ENCODE measurements at places on chromosomes 13 and 19.

DNA sequence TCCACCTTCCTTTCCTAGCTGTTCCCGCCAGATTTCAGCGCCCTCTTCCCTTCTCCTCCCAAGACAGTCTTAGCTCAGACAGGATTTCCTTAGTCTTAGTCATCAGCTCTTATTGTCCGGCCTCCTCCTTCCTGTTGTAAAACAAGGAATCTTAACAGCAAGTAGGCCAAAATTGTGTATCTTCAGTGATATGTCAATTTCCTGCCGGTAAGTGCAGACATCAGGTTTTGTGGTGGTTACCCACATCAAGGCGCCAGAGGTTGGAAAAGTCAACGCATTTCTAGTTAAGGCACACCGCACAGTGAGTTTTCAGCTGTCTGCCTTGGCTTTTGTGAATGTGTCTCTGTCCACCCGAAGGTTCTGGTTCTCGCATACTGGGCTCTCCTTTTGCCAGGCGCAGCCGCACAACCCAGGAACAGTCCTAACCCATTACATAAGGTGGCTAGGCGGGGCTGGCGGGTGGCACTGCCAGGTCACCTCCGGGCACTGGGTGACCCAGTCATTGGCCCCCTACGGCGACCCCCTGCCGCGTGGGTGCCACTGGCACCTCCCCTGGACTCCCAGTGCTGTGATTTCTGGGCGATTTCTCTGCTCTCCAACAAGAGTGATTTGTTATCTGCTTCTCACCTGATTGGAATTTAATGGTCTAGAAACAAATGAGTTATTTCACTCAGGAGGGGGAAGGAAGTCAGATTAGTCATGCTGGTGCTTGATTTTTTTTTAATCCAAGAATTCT lies 12.9 kb downstream of the COL4A2 start:
- no peak for DNase-seq

GRCh38 chr19:4759388-4760284 lies 31.9 kb upstream of the FEM1A start:
- DNase-seq: peak; percentile 100

DNA sequence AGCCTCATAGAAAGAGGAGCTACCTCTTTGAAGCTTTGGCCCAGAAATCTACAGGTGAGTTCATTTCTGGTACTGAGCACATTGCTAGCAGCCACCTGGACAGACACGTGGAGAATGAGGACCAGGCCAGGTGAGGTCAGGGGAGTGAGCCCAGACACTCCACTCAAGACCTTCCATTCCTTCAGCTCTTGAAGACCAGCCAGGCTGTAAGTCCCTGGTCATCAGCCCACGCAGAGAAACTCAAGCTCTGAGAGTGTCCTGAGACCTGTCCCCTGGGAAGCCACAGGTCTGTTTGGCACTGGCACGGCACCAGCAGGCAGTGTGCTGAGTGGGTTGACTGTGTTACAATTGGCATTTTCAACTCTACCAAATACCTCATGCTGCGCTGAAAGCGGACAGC lies 27.4 kb downstream of the C13orf42 start:
- no peak for DNase-seq

- DNase-seq: no peak
These were observed 800 bp downstream of the RPL28 start for GRCh38 chr19:55386493-55386971.

DNA sequence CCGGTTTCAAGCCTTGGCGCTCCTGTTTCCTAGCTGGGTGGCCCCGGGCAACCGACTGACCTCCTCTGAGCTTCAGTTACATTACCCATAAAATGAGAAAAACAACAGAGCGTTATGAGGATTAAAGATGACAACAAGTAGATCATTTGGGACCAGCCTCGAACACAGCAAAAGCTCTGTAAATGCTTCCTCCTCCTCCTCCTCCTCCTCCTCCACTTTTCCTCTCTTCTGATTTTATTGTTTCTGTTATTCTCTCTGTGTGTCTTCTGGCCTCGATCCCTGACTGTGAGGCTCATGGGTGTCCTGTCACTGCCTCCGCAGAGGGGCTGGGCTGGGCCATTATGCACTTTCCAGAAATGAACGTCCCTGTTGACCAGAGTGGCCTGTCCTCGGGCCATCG lies 176.2 kb downstream of the URI1 start:
- no peak for DNase-seq

DNA sequence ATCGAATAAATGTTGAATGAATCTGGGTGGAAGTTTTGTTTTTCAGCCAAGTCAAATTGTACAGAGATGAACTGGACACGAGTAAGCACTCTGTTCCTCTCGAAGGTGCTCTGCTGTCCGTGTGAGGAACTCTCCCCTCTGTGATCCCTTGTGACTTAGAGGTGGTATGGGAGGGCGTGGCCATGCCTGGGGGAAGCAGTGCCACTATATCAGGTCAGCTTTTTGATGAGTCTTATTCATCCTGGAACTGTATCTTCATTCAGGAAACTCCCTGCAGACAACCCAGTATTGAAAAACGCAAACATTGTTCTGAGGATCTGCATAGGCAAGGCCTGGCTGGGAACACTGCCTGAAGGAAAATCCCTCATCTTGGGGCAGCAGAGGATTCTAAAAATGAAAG lies 45.7 kb upstream of the FLT1 start:
- no peak for DNase-seq

DNA sequence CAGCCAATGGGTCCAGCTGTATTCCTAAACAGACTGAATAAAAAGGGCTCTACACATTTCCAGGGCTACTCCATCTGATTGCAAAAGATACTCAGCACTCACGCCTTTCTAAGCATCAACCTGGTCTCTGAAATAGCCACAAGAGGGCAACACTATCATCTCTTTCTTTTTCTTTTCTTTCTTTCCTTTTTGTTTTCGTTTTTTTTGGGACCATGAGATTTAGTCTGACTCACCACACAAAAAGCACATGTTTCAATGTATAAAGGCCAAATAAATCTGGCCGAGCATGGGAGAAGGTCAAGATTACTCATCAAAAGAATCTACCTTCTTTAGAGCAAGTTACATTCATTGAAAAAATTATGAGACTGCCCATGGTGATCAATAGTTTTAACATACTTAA lies 805.6 kb upstream of the ARGLU1 start:
- DNase-seq: peak; percentile 4

GRCh38 chr13:91178099-91178498 lies 169.4 kb upstream of the MIR17HG start:
- no peak for DNase-seq

GRCh38 chr13:37448153-37448552 lies 150.4 kb downstream of the POSTN start:
- no peak for DNase-seq

GRCh38 chr19:37691881-37692504 lies 27.6 kb downstream of the ZNF607 start:
- DNase-seq: peak; percentile 34

GRCh38 chr19:23470873-23471545 lies 75.7 kb upstream of the ZNF91 start:
- DNase-seq: no peak

DNA sequence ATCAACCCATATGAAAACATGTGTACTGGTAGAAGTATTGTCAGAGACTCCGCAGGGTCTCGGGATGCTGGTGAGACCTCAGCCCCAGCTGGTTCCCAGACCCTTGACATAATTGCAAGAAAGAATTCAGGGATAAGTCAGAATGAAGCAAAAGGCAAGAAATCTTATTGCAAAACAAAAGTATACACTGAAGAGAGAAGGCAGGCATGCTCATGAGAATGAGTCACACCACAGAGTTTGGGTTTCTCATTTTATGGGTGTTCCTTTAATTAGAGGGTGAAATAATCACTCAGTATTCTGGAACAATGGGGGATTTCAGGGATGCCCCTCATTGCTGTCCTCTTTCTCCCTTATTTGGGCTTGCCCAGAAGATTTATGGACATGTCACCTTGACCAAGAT lies 1423.8 kb upstream of the MIR17HG start:
- DNase-seq: no peak

DNA sequence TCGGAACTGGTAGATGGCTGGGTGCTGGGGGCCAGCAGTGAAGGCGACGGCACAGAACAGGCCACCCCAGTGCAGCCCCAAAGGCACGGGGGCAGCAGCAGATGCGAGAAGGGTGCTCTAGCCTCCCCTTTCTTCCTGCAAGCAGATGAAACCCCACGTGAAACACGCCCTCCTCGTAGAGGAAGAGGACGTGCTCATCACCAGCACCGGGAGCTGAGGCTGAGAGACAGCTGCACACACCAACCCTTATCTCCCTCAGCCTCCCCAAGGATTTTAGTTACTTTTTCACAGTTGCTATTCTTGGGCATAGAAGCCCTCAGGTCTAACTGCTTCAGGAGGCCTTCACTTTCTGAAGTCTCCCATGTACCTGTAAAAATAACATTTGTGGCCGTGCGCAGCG lies 11.9 kb downstream of the ZNF787 start:
- DNase-seq: no peak

- no peak for DNase-seq
These were observed 481 bp downstream of the FGF22 start for GRCh38 chr19:640161-640558.

- no peak for DNase-seq
These were observed 87.4 kb upstream of the ARHGEF7 start for GRCh38 chr13:111027458-111028439.

DNA sequence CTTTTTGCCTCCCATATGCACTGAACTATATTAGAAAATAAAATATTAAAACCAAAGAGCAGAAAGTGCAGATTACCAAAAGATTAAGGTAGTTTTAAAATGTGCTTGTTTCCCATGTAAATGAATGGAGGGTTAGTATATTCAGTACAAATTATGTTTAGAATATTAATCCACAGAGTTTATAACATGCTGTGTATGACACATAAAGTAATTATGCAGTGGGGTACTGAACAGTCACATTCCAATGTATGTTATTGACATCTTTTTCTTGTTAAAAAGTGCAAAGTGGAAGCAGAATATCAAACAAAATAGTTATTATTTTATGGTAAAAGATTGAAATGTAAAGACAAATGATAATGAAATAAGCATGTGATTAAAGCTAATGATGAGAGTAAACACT lies 79.3 kb downstream of the GPC6 start:
- no peak for DNase-seq

DNA sequence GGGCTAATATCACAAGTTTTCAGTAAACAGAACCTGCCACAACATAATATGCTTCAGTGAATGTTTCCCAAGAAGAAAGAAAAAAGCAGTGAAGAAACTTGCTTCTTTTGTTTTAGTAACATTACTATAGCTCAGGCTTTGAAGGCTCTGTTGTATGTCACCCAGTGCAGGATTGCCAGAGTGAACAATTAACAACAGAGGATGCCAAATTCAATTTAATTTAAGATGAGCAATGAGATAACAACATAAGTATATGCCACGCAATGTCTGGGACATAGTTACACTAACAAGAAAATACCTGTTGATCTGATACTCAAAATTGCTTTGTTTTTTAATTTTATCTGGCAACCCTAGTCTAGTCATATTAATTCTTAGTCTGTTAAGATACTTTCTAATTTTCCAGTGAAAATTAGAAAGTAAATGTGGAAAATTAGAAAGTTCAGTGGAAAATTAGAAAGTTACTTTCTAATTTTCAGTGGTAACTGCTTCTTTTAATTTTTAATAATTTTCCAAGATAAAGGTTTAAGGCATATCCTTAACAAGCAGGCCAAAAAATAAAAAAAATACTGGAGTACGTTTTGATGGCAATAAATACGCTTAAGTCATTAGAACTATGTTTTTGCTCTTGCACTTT lies 336.3 kb downstream of the SLITRK6 start:
- DNase-seq: no peak

DNA sequence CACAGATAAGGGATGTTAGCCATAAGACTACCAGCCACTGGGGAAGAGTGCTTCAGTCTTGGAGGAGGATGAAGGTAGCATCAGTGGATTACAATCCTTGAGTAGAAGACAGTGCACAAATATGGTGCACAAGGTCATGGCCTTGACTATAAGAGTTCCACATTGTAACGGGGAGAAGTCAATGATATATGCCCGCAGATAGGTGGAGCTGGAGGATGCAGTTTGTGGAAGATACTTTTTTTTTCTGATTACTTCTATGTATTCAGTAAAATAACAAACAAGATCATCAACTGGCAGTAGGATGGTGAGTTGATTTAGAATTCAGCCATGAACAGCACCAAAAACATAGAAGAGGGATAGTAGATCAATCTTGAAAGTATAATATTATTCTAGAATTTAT lies 926.8 kb upstream of the MIR17HG start:
- no peak for DNase-seq

GRCh38 chr13:32829676-32830335 lies 186.4 kb upstream of the KL start:
- DNase-seq: no peak

DNA sequence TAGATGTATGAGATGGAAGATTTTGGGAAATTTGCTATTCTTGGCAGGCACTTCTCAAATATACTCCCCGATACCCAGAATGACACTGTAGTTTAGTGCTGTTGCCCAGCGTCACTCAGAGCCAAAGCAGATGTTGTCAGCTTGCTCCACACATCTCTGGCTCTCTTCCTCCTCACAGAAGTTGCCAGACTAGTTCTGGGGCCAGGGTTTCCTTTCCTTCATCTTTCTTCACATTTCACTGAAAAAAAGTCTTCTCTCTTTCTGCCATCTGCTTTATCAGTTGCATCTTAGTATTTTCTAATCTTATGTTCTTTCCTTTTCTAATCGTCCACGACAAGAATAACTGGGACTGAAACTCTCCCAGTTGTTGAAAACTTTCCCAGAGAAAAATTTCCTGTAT lies 251.4 kb downstream of the RGCC start:
- DNase-seq: no peak

GRCh38 chr13:27455331-27455855 lies 5.0 kb upstream of the MTIF3 start:
- DNase-seq: no peak

DNA sequence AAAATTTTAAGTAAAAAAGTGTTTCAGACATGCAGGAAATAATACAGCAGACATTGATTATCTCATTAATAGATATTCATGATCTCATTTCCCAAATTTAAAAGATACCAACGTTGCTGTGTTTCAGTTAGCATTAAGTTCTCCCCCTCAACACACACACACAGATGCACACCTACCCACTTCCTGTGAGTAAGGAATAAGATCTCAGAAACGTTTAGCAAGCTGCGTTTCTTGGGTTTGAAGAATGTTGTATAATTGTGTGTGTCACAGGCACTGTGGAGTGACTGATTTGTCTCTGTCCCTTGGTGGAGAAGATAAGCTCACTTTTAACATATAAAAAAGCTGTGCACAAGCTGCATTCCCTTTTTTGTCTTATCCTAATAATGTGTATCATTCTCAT lies 196.8 kb downstream of the PDS5B start:
- no peak for DNase-seq

GRCh38 chr13:43422116-43422515 lies 364.7 kb downstream of the ENOX1 start:
- DNase-seq: no peak

GRCh38 chr19:5536337-5536894 lies 31.3 kb downstream of the TINCR start:
- DNase-seq: peak; percentile 80

DNA sequence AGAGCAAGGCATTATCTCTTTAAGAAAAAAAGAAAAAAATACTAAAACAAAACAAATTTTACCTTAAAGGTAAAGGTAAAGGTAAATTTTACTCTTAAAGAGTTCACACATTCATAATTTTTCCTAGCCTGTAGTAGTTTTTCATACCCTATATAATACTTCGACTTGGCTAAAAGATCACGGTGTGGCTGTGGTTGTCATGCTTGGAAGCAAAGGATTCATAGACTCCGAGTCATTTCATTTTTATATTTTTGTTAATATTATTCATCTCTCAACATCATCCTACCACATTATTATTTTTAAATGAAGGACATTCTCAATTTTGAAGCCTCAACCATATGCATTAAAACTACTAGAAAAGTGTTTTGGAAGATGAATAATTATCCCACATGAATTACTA lies 52.7 kb downstream of the PIBF1 start:
- DNase-seq: no peak

- no peak for DNase-seq
These were observed 21.7 kb downstream of the SIPA1L3 start for GRCh38 chr19:37928527-37929286.

All from HEK293T (cell line).